ENCODE measurements at places on chromosomes 1 and 21.

- DNase-seq = no peak
These were observed 8.9 kb upstream of the ADORA3 start for GRCh38 chr1:111512132-111512889.

- DNase-seq = no peak
These were observed 147.5 kb downstream of the CACNA1E start for GRCh38 chr1:181630838-181631237.

GRCh38 chr1:231284441-231284840 lies 43.4 kb downstream of the GNPAT start:
- no peak for DNase-seq

DNA sequence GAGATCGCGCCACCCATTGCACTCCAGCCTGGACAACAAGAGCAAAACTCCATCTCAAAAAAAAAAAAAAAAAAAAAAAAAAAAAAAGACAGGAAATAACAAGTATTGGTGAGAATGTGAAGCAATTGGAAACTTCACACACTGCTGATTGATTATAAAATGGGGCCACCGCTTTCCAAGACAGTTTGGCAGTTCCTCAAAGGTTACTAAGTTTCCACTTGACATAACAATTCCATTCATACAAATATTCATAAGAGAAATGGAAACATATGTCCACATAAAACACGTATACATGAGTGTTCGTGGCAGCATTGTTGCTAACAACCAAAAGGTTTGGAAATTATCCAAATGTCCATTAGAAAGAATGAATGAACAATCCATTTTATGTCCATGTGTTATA lies 26.3 kb downstream of the USP24 start:
- no peak for DNase-seq

All from activated naive CD4-positive, alpha-beta T cell treated with anti-CD3 and anti-CD28 coated beads for 36 hours (primary cell).